ENCODE measurements at places on chromosomes 4 and X. TPM values are rescaled to one million over a fixed set of nuclear protein-coding genes. Genes with fewer than 3 reads are reported as not detected.

The PRRG3 gene
- polyA plus RNA-seq = 7.0 TPM

The SMAD1 gene
- 65.3 TPM for polyA plus RNA-seq

The TBX22 gene
- 2.3 TPM for polyA plus RNA-seq

The CLIC2 gene
- 2.7 TPM for polyA plus RNA-seq

The BCORL1 gene
- polyA plus RNA-seq = 12.9 TPM

The MBTPS2 gene
- 37.3 TPM for polyA plus RNA-seq

The UGT2B10 gene
- 0.44 TPM for polyA plus RNA-seq

The USP53 gene
- 40.5 TPM for polyA plus RNA-seq

The TEX11 gene
- polyA plus RNA-seq = 0.08 TPM

The PCDH7 gene
- polyA plus RNA-seq = 21.4 TPM

The PPP1R2C gene
- polyA plus RNA-seq = not detected

The PCDH11X gene
- polyA plus RNA-seq = 0.31 TPM

The METTL14 gene
- polyA plus RNA-seq = 73.8 TPM

The FAM9B gene
- polyA plus RNA-seq = not detected
